ENCODE measurements at places on chromosomes 11 and 22. TPM values are rescaled to one million over a fixed set of nuclear protein-coding genes. Genes with fewer than 3 reads are reported as not detected.

DNA sequence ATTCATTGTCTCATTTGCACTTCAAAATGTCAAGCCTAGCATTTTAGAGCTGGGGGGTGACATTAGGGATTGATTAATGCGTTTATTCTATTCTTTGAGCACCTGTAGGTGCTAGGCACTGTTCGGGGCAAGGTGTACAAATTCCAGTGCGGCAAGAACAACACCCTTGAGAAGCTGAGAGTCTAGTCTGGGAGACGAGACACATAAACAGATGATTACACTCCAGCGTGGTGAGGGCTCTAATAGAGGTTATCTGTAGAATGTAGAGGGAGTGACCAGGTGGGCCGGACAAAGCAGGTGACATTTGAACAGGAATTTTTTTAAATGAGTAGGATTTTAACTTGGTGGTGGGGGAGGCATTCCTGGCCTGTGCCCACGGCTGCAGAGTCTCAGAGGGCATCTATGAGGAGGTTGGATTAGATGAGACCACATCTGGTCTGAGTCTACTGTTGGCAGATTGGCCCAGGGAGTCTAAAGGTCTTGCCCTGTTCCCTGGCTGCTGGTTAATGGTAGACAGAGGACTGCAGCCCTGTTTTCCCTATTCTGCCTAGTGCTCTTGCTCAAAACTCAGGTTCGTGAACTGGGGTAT, 970 bp downstream of the CAT start:
- no peak for DNase-seq

GRCh38 chr11:1870326-1870696, 17.4 kb downstream of the LSP1 start:
- DNase-seq: no peak

GRCh38 chr11:65327021-65327420, 6.6 kb upstream of the DPF2 start:
- no peak for DNase-seq

GRCh38 chr11:115201111-115201792, 303.0 kb downstream of the CADM1 start:
- no peak for DNase-seq

The LRRC51 gene
- 9.2 TPM for total RNA-seq

The CEND1 gene
- 0.42 TPM for total RNA-seq

The ENTHD1 gene
- not detected for total RNA-seq
